NCI-H2029 (cell line): ENCODE measurements at places on chromosomes 4 and X.

- DNase-seq = peak; percentile 59
Observed at GRCh38 chrX:150693725-150694574, 754 bp downstream of the MTMR1 start.

DNA sequence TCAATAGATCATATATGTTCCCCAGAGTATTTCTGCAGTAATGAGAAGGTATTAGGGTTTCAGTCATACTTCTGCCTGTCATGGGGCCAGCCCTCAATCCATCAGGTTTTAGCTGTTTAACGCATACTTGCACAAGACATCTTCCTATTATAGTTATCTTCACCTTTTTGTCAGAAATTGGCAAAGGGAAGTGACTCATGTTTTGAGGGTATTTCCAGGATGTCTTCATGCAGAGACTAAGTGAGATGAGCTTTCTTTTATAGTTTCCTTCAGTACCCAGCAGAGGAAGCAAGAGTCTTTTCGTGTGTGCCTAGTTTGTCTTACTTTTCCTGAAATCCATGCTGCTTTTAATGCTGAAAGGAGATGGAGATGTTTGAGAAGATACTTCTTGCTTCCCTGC, 9.5 kb downstream of the CSTF2 start:
- no peak for DNase-seq

DNA sequence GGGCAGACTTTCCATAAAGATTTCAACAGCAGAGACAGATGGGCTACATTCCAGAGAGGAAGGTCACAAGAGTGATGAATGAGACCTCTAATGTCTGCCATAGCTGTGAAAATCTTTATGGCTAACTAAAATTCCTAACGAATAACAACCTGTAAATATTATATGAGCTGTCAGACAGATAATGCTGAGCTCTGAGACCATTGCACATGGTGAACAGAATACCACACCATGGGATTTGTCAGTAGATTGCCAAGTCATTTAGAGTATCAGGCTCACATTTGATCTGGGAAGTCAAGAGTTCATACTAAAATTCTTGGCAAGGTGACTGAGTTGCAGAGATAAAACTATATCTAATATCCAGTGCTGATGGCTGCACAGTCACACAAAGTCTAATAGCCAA, 259.2 kb upstream of the FTHL17 start:
- DNase-seq = no peak

DNA sequence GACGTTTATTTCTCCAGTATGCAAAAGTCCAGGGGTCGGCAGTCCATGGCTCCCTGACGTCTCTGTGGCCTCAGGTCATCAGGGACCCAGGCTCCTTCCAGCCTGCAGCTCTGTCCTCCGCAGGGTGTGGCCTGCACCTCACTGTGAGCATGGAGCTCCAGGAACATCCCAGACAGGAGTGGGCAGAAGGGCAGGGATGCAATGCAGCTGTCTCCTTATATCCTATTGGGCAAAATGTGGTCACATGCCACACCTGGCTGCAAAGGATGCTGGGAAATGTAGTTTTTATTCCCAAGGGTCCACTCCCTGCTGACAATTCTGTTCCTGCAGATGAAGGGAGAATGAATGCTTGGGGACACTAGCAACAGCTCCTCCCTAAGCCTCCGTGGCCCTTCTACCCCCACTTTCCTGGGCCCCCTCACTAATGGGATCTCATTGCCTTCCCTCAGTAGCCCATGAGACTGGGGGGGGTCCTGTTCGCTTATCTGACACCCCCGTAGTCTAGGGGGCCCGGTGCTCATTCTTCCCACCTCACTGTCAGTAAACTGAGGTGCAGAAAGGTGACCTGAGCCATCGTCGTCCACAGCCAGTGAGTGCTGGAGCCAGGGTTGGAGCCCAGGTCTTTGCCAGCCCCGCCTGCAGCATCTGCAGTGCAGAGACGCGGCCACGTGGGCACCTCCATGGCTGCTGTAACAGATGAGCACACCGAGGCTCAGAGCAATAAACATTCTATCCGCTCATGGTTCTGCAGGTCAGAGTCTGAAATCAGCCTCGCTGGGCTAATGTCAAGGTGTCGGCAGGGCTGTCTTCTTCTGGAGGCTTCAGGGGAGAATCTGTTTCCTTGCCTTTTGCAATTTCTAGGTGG, 5.9 kb upstream of the GRPEL1 start:
- DNase-seq = peak; percentile 26

DNA sequence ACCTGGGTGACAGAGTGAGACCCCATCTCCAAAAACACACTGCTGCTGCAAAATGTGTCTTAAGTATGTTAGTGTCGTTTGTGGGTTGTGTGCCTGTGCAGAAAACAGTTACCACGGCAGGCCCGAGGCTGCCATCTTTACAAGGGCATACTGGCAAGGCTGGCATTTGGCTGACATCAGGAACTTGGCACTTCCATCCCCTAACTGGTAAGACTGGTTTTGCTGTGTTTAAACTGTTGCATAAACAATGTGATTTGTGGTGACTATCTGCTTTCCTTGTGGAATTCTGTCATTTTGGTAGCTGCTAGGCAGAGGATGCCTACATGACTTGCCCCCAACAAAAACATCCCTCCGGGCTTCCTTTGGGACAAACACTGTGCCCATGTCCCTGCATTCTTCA, 12.3 kb downstream of the LRP2BP start:
- peak; percentile 34 for DNase-seq

DNA sequence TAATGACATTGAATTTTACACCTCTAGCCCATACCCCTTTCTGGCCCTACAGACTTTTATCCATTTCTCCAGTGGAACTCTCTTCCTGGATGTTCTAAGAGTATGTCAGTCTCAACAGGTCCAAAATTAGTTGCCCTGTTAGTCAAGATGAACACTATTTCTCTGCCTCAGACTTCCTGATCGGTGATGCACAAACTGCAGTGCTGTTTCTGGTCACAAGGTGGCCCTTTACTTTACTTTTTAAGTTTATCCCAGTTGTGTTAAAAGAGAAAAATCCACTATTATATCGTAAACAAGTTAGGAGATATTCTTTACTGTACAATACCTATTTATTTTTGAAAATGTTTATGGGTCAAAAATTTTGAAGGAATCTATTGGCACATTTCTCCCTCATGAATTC, 13.1 kb downstream of the TCEAL7 start:
- DNase-seq = no peak

DNA sequence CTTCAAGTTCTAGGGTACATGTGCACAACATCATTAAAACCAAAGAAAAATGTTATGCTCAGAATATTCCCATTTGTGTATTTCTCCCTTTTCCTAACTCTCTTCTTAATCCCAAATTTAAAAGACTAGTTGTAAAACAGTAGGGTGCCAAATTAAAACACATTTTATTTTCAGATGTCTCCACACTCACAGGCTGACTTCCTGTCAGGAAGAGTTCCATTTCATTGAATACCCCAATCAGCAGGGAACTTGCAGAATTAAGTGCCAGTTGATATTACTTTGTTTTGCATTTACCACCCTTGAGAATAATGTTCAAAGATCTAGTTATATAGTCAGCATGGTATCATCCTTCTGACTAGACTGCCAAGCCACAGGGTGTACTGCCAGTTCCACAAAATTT, 207.9 kb downstream of the MAB21L2 start:
- no peak for DNase-seq

DNA sequence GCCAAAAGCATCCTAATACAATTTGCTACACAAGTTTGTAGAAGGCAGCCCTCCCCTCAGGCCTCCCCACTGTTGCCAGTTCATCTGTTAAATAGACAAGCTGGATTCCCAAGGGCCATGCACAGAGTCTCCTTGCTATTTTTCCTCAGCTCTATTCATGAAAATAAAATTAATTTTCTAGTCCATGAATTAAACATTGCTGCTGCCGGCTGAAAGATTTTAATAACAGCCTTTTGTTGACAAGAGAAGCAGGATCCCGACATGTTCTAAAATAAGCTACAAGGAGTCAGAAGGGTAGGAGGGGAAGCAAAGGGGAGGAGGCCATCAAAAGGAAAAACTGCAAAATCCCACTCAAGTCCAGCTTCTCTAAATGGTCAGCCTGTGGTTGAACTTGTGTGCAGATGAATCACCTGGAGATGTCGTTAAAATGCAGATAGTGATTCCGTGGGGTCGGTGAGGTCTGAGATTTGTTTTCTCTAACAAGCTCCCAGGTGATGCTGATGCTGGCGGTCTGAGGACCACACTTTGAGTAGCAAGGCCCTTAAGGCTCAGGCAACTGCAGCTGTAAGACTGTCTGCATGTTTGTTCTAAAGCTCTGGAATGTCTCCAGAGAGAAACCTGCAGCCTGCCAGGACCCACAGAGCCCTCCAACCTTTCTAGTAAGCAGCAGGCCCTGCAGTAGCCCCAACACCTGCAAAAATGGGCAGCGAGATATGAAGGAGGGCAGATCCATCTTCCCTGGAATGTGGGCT, 9.4 kb downstream of the SCD5 start:
- DNase-seq = no peak
